Activated T-cell treated with anti-CD3 and anti-CD28 coated beads, Interleukin-2, amount 50 U/mL, for 72 hours (primary cell): ENCODE measurements at places on chromosomes 1 and 21. TPM values are rescaled to one million over a fixed set of nuclear protein-coding genes. Genes with fewer than 3 reads are reported as not detected.

DNA sequence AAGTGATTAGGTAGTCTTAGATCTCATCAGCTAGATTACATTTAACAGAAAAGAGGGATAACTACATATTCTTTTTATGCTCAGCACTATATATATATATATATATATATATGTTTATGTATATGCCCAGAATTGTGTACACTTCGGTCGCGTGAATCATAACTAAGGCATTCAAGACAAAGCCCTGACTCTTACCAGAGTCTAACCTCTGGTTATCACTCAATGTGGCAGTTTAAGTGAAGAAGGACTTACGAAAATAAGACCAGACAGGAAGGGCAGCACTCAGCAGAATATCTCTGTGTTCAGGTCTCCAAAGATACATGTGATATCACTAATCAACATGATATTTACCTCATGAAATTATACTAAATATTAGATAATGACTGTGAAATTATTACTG is 1326.7 kb downstream of the MRPL39 start:
- no peak overlapping the region for H3K4me3 ChIP-seq
- no peaks in the 10 kb centered on the region for H3K4me1 ChIP-seq

DNA sequence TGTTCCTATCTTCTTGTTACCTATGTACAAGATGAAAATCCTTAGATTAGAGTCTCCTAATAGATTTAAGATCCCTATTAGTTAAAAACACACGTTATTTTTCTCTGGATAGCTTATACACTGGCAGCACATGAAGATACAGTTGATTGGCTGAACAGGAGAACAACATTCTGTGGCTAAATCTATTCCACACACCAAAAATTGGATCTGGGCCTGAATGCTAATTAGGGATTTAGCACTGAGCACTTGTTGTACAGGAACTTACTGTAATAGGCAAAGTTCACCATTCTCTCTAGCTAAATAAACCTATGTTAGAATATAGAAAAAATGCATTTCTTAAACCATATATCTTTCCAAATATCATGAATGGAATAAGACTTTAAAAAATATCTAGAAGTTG is 117.1 kb upstream of the PTGFR start:
- H3K4me3 ChIP-seq: no peak overlapping the region
- H3K27ac ChIP-seq: no peak overlapping the region
- no peaks in the 10 kb centered on the region for H3K36me3 ChIP-seq
- no peaks in the 10 kb centered on the region for H3K4me1 ChIP-seq

DNA sequence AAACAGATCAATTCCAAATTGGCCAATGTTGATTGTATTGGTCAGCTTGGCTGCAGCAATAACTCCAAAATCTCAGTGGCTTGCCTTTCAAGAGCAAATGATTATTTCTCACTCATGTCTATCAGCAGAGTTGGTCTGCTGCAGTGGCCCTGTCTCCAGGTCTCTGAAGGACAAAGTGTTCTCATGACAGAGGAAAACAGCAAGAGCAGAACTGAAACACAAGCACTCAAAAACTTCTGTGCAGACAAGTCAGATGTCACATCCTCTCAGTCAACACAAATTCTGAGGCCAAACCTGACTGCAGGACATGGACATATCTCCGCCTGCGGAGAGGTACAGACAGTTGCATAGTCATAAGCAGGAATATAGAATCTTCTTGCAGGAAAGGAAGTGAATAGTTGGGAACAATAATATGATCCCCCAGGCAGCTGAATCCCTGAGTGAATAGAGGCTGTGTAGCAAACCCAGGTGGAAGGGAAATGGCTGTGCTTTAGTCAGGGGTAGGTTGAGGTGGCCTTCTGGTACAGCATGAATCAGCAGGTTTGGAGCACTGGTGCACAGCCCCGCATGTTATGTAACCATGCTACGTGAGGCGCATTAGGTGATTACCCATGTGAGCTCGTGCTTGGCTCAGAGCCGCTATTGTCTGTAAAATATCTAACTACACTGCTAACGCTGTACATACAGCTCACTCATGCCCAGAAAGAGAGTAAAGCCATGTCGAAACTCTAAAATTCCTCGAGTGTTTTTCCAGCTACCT is 17.1 kb upstream of the UBE2U start:
- H3K27me3 ChIP-seq: peaks cover 8% of the 10 kb centered on the region
- H3K4me1 ChIP-seq: peaks cover 4% of the 10 kb centered on the region
- H3K36me3 ChIP-seq: no peaks in the 10 kb centered on the region

DNA sequence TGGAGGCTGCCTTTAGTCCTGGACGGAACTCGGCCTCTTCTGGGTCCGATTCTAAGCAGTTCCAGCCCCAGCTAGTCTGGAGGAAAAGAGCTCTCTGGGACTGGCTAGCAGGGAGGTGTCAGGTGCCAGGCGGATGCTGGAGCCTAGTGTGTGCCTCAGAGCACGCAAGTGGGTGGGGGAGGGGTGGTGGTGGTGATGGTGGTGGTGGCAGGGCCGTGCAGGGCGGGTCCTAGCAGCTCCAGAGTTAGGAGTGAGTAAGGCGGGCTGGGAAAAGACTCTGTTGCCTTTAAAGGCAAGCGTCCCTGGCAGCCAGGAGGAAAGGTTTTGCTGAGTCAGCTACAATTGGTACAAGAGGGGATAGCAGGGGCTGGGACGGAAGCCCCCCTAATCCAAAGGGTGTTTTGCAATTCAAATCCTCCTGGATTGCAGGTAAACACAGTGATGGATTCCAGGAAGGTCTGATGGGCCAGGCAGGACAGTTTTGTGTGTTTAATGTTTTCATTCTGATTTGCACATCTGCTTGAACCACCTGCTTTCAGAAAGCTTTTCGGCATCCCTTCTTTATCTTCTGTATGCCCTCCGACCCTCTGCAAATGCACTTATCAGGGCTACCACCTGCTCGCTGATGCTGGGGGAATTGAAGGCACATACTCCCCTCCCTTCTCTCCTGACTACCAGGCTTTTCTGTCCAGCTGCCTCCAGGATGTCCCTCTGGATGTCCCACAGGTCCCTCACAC is 4.1 kb upstream of the SLC2A1 start:
- no peak overlapping the region for H3K4me3 ChIP-seq
- peaks cover 2% of the 10 kb centered on the region for H3K36me3 ChIP-seq
- H3K4me1 ChIP-seq: peaks cover 41% of the 10 kb centered on the region
- no peaks in the 10 kb centered on the region for H3K27me3 ChIP-seq
- H3K27ac ChIP-seq: no peak overlapping the region

GRCh38 chr1:102628109-102628613 is 480.2 kb downstream of the COL11A1 start:
- no peaks in the 10 kb centered on the region for H3K4me1 ChIP-seq
- H3K36me3 ChIP-seq: no peaks in the 10 kb centered on the region
- no peaks in the 10 kb centered on the region for H3K27me3 ChIP-seq
- DNase-seq: no peak

DNA sequence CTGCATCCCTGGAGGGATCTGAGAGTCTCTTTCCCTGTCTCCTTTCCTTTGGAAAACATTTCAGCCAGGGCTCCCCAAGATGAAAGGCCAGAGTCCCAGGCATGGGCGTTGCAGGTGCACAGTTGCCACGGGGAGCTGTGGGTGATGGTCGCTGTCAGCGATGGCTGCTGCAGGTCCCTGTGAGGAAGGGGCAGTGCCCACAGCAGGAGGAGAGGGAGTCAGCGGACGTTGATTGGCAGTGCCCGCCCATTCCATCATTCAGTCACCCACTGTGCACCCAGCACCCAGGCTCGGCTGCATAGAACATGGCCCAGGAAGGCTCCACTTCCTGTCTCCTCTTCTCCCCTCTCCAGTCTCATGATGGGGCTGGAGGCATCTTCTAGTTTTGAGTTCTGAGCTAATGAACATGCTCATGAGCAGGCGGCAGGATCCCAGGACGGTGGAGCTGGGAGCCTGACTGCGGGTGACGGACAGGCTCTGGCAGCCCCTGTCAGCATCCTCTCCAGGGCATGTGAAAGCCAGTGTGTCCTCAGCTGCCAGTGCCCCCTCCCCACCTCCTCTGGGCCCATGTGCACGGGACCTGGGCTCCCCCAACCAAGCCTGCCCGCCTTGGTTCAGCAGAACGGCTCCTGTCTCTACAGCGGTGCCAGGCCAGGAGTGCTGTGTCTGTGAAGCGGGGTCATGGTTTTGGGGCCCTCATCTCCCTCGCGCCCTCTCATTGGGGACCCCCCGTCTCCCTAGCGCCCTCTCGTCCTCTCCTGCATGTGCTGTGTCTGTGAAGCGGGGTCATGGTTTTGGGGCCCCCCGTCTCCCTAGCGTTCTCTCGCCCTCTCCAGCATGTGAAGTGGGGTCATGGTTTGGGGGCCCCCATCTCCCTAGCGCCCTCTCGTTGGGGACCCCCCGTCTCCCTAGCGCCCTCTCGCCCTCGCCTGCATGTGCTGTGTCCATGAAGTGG is 24.5 kb downstream of the COL18A1 start:
- H3K4me3 ChIP-seq: no peak overlapping the region
- DNase-seq: no peak
- H3K27ac ChIP-seq: no peak overlapping the region
- no peaks in the 10 kb centered on the region for H3K36me3 ChIP-seq
- no peaks in the 10 kb centered on the region for H3K27me3 ChIP-seq

DNA sequence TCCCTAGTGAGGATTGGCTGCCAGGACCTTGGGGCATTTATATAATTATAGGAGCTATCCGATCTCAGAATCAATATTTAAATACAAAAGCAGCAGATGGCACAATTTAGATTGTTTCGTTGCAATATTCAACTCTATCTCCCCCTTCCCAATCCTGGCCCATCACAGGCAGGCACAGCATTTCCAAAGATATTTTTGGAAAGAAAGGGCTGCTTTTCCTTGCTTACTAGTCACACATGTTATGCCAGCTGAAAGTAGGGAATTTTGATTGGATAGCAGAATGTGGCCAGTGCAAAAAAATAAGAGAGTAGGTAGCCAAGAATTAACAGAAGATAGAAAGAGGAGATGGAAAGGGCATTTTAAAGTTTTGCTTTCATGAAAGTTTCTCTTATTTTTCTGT is 37.9 kb downstream of the IL12RB2 start:
- H3K27me3 ChIP-seq: no peaks in the 10 kb centered on the region
- peaks cover 58% of the 10 kb centered on the region for H3K4me1 ChIP-seq
- no peak for DNase-seq
- H3K4me3 ChIP-seq: no peak overlapping the region
- no peak overlapping the region for H3K27ac ChIP-seq

LCK gene
- 254 TPM for total RNA-seq
